Naive thymus-derived CD8-positive, alpha-beta T cell (primary cell): ENCODE measurements at places on chromosomes 3 and 15.
A peak's percentile ranks its signal among the peaks of the same experiment; 100 is the strongest.

DNA sequence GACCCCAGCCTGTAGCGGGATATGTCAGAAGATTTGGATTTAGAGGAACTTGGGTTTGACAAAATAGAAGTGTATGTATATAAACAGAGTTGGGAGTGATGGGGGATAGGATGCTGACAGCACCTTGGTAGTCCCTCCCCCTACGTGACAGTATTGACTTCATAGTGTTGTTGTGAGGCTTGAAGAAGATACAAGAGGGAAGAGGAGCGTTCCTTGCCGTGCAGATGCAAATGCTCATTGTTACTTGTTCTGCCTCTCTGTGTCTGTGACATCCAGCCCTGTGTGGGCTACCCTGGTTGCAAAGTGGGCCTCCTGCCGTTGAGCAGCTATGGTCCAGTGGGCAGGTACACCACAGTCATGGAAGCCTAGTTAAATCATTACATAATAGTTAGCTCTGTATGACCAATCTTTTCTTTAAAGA, 45.0 kb downstream of the SMAD3 start:
- H3K27me3 ChIP-seq = no peaks in the 10 kb centered on the region
- H3K36me3 ChIP-seq = no peaks in the 10 kb centered on the region
- no peak overlapping the region for H3K4me3 ChIP-seq
- H3K4me1 ChIP-seq = peaks cover 33% of the 10 kb centered on the region
- DNase-seq = no peak

DNA sequence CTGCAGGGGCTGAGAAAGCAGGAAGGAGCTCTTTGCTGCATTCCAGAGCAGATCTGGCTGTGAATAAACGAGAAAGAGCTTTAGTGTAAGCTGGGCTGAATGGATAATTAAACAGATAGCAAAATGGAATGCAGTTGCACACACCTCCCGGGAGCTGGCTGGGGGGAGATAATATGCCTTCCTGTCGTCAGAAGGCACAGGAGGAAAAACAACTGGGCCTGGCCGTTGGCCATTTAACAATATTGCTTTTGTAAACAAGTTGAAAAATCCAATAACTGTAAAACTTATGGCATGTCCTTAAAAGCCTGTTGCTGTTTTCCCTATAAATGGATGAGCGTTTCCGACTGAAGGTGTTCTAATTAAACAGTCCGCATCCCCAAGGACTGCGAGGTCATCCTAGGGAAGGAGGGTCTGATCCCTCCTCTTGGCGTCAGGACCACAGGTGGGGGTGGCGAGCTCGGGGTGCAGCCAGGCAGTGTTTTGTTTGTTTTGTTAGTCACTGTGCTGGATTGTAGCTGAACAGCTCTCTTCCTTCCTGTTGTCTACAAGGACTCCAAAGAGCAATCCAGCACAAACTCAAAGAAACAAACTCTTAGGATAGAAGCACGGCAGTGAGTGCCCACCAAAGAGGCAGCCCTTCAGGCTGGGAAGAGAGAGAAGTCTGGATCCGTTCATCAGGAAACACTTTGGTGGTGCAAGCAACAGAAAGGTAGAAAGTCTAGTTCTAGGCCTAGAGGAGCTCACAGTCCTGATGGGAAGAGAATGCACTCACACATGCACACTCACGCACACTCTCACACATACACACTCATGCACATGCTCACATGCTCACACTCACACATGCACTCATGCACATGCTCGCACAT, 133.4 kb upstream of the SMAD3 start:
- no peak overlapping the region for H3K27ac ChIP-seq
- peaks cover 4% of the 10 kb centered on the region for H3K4me1 ChIP-seq
- peaks cover 9% of the 10 kb centered on the region for H3K36me3 ChIP-seq
- H3K27me3 ChIP-seq = peaks cover 6% of the 10 kb centered on the region
- DNase-seq = no peak
- no peak overlapping the region for H3K4me3 ChIP-seq

GRCh38 chr15:88334436-88334835, 77.9 kb upstream of the NTRK3 start:
- peaks cover 18% of the 10 kb centered on the region for H3K27me3 ChIP-seq
- DNase-seq = no peak
- H3K36me3 ChIP-seq = no peaks in the 10 kb centered on the region

GRCh38 chr3:68972358-68972979, 40.1 kb upstream of the TAFA4 start:
- DNase-seq = peak; percentile 21
- H3K4me3 ChIP-seq = no peak overlapping the region
- H3K27ac ChIP-seq = no peak overlapping the region
- H3K4me1 ChIP-seq = no peaks in the 10 kb centered on the region
- H3K27me3 ChIP-seq = no peaks in the 10 kb centered on the region

DNA sequence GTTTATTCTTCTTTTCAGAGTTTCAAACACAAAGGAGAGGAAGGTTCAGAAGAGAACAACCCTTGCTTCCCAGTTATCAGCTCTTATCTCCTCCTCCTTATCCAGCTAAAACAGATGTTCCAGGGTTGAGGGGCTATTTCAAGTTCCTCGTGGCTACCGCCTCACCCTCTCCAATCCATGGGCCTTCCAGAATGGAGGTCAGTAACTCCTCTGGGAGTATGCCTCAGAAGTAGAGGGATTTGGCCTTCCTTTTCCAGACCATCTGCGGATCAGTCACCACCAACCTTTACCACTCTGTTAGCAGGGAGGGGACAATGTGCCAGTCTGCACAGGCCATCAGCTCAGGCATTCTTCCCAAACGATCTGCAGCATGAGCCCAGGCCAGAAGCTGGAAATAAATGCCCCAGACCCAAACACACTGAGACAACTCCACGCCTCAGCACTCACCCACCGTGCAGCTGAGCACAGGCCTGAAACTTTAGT, 14.8 kb downstream of the HTR3C start:
- H3K36me3 ChIP-seq = peaks cover 15% of the 10 kb centered on the region
- no peak overlapping the region for H3K4me3 ChIP-seq
- H3K27ac ChIP-seq = no peak overlapping the region
- H3K4me1 ChIP-seq = no peaks in the 10 kb centered on the region
- DNase-seq = no peak
- peaks cover 10% of the 10 kb centered on the region for H3K27me3 ChIP-seq

DNA sequence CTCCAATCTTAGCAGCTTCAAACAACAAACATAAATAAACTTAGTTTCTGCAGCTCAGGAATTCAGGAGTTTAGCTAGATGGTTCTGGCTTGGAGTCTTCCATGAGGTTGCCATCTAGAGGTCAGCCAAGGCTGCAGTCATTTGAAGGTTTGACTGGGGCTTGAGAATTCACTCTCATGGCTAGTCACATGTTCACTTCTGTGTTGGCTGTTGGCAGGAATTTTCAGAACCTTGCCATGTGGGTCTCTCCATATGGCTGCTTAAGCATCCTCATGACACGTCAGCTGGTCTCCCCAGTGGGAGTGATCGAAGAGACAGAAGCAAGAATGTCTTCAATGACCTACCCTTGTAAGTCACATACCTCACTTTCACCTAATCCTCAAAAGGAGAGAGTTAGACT, 269.2 kb upstream of the CNTN3 start:
- H3K36me3 ChIP-seq = no peaks in the 10 kb centered on the region
- no peaks in the 10 kb centered on the region for H3K4me1 ChIP-seq
- no peak overlapping the region for H3K4me3 ChIP-seq
- H3K27ac ChIP-seq = no peak overlapping the region
- no peaks in the 10 kb centered on the region for H3K27me3 ChIP-seq
